ENCODE measurements at places on chromosomes 7 and 10.

- no peak for DNase-seq
Observed at GRCh38 chr10:12510501-12510941, 161.2 kb downstream of the CAMK1D start.

DNA sequence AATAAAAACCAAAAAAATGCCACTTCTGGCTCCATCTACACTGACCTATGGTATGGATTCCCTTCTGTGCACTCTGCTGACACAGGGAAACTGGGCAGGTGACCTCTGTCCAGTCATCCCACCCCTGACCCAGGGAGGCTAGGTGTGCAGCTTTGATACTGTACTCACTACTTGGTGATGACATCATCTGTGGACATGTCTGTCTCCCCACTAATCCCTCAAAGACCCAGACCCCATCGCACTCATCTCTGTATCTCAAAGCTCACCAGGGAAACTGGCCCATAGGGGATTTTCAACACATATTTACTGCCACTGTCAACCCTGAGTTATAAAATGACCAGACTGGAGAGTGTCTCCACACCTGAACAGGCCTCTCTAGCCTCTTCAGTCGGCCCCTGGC is 10.6 kb downstream of the SGMS1 start:
- DNase-seq: no peak

GRCh38 chr7:124152859-124153692 is 120.2 kb upstream of the TMEM229A start:
- no peak for DNase-seq

DNA sequence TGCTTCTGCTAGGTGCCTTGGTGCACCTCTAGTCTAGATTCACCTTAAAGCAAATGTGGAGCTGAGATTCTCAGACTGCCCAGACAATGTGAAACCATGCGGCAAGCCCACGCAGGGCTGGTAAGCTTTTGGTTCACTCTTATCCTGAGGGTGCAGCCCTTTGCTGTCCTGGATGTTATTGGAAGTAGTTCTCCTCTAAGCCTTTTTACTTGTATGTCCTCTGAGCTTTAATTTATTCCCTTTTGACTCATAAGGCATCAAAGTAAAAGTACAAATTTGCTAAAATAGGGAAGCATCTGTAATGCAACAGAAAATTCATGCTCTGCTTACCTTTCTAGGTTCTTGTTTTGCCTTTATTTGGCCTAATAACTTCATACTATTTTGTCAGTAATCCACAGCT is 186.8 kb downstream of the MACC1 start:
- DNase-seq: no peak

DNA sequence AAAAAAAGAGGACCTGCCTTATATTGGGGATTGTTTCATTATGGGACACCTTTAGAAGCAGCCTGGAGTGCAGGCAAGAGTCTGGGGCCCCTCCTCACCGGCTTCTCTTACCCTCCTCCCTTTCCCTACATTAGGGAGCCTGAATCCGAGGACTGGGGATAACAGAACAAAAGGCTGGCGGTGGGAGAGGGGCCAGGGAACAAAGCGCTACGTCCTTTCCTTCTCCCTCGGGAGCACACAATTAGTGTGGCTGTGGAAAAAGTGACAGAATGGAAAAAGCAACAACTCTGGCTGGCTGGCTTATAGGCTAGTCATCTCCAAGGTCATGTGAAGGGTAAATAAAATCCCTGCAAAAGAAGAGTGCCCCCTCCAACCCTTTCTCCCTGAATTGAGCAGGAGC is 74.7 kb downstream of the LSM5 start:
- no peak for DNase-seq

DNA sequence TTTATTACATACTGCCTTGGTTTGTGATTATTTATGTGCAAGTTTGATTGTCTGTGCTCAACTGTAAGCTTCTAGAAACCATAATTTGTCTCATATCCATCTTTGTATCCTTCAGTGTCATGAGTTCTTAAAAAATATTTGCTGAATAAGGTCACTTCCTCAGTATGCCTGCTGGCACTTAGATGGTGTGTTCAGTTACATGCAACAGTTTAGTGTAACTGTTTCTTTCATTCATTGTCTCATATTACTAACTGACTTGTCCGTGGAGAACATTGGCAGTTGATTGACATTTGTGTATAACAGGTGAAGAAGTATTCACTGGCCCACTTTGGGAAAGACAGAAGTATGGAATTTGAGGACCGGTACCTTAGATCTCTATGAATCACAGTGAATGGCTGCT is 236.9 kb downstream of the PRKG1 start:
- DNase-seq: no peak

DNA sequence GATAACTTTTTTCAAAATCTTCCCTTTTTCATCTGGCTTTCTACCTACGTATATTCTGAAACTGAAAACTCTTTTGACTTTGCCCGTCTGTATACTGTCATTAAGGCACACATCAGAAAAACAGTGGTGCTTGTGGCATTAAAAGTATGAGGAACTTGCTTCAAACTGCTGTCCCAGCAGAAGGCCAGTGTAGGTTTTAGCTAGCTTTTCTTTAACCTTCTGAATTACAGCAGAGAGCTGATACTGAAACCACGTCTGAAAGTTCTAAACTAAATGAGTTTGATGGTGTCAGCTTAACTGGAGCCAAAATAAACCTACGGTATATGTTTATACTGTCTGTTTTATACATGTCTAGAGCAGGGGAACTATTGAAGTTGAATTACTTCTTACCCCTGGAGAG is 283.4 kb downstream of the TFEC start:
- no peak for DNase-seq

- DNase-seq: no peak
Observed at GRCh38 chr7:7792056-7792455, 73.6 kb upstream of the RPA3 start.

- DNase-seq: no peak
Observed at GRCh38 chr10:1440897-1441296, 296.4 kb downstream of the ADARB2 start.

DNA sequence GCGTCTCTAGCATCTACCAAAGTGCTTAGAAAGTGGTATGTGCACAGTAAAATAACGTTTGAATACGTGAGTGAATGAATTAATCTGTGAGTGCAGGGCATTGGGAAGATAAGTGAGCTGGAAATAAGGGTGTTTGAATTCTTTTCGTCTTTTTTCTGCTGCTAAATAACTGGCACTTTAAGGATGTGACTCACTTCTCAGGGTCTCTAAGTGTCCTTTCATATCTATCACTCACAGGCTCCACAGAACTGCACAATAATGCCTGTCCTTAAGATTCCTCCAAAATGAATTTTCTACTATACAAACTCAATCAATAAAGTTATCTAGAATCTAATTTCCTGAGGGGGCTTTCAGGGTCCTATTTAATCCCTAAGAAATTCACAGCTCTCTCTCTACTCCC is 3.2 kb upstream of the DGKB start:
- DNase-seq: no peak

DNA sequence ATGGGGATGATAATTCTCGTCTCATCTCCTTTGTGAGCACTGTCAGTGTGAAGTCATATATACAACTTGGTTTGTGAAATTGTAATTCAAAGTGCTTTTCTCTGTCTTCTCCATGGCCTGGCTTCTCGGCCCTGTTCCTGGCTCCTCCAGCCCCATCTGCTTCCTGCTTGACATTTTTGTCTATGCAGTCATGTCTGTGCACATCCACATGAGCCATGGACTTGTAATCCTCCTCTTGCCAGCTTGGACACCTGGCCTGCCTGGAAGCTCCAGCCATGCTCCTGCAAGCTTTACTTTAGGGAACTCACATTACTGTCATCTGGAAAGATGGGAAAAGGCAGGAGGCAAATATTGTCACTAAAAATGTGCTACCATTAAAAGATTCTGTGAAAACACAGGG is 576.0 kb upstream of the DPP6 start:
- DNase-seq: no peak

GRCh38 chr10:98563811-98564210 is 117.1 kb upstream of the HPS1 start:
- no peak for DNase-seq

GRCh38 chr7:95470452-95470851 is 15.3 kb upstream of the ASB4 start:
- DNase-seq: no peak

GRCh38 chr7:137590071-137590755 is 246.7 kb upstream of the PTN start:
- DNase-seq: no peak

DNA sequence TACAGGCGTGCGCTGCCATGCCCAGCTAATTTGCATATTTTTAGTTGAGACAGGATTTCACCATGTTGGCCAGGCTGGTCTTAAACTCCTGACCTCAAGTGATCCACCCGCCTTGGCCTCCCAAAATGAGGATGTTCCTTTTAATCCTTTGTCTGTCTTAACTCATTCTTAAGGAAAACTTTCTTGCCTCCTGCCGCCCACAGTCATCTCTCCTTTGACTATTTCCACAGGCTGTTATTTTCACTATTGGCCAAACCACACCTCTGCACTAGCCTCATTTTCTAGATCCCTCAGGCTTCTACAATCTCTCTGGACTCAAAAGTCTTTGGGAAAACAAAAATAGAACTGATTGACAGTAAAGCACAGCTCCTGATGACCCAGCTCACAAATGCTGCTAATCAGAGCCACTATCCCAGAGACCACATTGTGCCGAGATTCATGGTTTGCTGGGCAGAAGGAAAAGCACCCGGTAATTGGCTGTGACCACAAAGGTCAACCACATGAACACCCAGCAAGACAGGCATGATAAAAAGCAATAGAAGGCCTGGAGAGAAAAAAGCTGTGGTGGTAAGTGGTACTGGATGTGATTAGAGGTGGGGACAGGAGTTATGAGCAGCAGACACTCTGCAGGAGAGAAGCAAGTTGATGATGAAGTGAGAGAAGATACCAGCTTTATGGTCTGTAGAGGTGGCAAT is 44.1 kb upstream of the ZNRF2 start:
- DNase-seq: no peak

GRCh38 chr10:102565793-102566192 is 62.0 kb downstream of the SUFU start:
- DNase-seq: no peak

GRCh38 chr10:126135177-126135576 is 238.8 kb downstream of the FANK1 start:
- DNase-seq: no peak

GRCh38 chr7:18626717-18627116 is 131.2 kb downstream of the HDAC9 start:
- no peak for DNase-seq

DNA sequence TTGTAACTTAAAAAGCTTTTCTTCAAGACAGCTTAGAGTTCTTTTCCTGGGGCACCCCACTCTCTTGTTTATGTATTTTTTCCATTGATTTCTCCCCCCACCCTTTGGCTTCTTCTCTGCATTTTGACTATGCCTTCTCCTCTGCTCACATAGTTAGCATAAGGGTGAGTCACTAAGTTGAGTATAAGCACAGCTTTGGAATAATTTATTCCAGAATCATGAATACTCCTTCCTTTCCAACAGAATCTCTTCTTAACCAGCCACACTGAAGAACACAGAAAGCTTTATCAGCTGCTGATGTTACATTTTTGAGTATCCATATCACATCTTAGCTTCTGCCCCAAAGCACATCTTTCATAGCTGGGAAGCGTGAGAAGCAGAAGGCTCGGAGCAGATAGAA is 449.5 kb upstream of the MKI67 start:
- no peak for DNase-seq

DNA sequence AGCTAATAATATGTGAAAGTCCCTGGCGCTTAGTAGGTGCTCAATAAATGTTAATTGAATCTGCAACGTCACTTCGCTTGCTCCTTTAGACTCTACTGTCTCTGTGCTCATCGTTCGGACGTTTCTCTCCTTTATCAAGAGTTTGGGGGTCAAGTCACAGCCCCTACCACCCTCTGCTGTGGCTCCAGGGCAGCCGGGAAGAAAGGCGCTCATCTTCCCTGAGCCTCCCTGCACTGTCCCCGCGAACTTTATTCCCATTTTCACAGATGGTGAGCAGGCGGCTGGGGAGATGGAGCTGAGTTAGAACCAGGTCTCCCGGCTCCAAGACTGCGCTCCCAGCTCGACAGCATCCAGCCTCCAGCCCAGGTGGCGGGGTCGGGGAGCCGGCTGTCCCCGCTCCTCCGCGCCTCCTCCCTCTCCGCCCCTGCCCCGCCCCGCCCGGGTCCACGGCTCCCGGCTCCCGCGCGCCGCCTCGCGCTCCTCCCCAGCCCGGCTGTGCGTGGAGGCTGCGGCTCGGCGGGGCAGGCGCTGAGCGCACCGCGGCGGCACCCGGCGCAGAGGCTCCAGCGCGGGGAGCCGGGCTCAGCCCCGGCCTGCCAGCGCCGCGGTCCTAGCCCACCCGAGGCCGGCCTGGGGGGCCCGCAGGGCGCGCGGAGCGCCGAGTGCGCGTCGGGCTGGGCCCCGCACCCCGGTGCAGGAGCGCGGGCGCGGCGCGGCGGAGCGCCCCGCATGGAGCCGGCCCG is at the start of gene CLEC2L:
TSS of gene CLEC2L (plus strand) at position 487 of the 743 bp plus-strand sequence. CDS start at position 730, 243 bp downstream.
- no peak for DNase-seq

- peak; percentile 3 for DNase-seq
Observed at GRCh38 chr10:59465088-59465487, 102.7 kb upstream of the FAM13C start.

DNA sequence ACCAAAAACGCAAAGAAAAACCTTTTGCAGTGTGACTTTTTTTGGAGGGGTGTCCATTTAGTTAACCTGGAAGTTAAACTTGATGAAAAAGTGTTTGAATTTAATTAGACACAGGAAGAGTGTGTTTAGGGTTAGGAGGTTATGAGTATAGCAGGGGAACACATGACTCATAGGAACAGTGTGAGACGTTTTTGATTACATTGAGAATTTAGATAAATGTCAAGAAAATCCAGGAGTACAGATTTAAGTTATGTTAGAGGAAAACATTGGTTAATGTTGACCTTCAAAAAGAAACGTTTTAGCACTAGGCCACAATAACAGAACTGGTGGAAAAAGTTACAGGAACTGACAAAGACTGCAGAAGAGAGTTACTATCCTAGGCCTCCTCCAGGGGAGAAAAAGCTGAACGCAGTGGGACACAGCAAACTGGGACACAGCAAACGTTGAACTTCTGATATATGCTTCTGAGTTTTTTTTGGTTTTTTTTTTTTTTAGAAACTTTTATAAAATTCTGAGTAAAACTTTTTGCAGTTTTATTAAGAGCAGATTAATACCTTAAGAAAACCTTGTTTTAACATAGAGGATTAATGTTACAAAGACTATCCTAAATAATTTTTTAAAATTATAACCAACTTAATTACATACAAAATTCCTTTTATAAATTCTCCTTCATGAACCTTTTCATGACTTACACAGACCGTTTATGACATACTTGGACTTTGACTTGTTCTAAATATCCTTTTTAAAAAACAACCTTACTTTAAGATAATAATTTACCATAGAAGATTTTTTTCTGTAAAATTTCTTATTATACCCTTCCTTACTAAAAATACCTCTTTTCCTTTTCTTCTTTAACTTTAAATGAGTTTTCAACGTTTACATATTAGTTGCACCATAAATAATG is 22.2 kb downstream of the LANCL2 start:
- no peak for DNase-seq

All from HS-5 (cell line).